Glutamatergic neuron (in vitro differentiated cells): ENCODE measurements at places on chromosomes 2 and 18. TPM values are rescaled to one million over a fixed set of nuclear protein-coding genes. Genes with fewer than 3 reads are reported as not detected.

DNA sequence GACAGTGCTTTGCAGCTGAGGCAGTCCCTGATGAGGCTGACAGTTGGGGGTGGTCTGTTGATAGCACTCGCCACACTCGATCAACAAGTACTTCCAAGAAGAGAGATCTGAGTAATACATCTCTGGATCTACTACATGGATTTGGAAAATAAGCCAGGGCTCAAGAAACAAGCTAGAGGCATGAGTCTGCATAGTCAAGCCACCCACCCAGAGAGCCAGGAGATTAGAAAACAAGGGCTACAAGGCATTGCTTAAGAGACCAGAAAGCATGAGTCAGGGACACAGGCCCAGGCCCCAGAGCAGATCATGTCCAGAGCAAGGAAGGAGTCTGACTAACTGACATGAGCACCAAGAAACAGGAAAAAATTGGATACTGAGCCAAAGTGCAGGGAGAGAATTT, 196.9 kb upstream of the CWC22 start:
- DNase-seq: no peak
- no peaks in the 10 kb centered on the region for H3K36me3 ChIP-seq
- no peak overlapping the region for H3K4me3 ChIP-seq
- no peak overlapping the region for H3K27ac ChIP-seq

- no peaks in the 10 kb centered on the region for H3K27me3 ChIP-seq
- DNase-seq: no peak
- peaks cover 5% of the 10 kb centered on the region for H3K4me1 ChIP-seq
- H3K4me3 ChIP-seq: no peak overlapping the region
- no peak overlapping the region for H3K27ac ChIP-seq
- peaks cover 7% of the 10 kb centered on the region for H3K36me3 ChIP-seq
Observed at GRCh38 chr2:229852565-229852964, 69.2 kb downstream of the TRIP12 start.

- no peaks in the 10 kb centered on the region for H3K36me3 ChIP-seq
- no peak overlapping the region for H3K4me3 ChIP-seq
- no peaks in the 10 kb centered on the region for H3K27me3 ChIP-seq
- H3K4me1 ChIP-seq: no peaks in the 10 kb centered on the region
Observed at GRCh38 chr18:60249388-60249787, 123.2 kb downstream of the MC4R start.

DNA sequence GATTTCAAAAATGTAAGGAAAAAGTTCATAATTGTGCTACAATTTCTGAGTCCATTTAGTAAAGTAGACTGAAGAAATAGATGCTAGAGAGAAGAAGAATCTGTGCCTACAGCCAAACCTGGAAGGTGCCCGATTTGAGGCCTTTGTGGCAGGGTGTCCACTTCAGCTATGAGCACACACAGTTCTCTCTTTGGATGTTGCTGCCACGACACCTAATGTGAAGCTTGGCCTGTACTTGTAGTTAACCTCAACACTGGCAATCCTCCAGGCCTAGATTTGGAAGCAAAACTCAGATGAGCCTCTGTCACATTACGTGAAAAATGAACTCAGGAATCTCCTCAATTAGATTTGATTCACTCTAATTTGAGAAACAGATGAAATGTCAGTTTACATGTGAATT, 90.1 kb upstream of the LRP1B start:
- H3K27ac ChIP-seq: no peak overlapping the region
- DNase-seq: no peak
- H3K36me3 ChIP-seq: no peaks in the 10 kb centered on the region
- peaks cover 1% of the 10 kb centered on the region for H3K4me1 ChIP-seq
- H3K4me3 ChIP-seq: no peak overlapping the region

DNA sequence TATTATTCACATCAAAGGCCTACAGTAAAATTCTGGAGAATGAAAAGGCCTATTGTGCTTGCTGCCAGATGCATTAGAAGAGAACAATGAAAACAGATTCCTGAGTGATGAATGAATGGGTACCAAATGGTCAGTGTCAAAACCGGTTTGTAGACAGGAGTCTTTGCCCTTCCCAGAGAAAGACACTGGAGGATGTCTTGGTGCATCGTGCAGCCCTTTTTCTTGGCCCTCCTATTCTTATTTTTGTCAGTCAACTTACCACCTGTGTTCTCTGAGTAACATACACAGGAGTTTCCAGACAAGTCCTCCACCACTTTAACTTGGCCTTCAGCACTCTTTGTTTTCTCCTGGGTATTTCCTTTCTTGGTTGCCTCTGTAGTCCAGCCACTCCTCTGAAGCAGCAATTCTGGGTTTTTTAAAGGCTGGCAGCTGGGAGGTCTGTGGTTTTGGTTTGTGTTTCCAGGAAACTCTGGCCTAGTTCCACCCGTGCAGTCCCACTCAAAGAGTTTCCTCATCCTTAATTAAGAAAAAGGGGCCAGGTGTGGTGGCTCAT, 29.4 kb downstream of the PSTPIP2 start:
- H3K36me3 ChIP-seq: no peaks in the 10 kb centered on the region
- no peak overlapping the region for H3K27ac ChIP-seq
- H3K4me3 ChIP-seq: no peak overlapping the region
- no peaks in the 10 kb centered on the region for H3K4me1 ChIP-seq

The ACKR3 gene
- total RNA-seq: 1.2 TPM

- no peak overlapping the region for H3K4me3 ChIP-seq
- no peaks in the 10 kb centered on the region for H3K36me3 ChIP-seq
- no peak overlapping the region for H3K27ac ChIP-seq
- H3K4me1 ChIP-seq: peaks cover 3% of the 10 kb centered on the region
Observed at GRCh38 chr2:218317835-218318234, 25.5 kb upstream of the TMBIM1 start.

The MC2R gene
- total RNA-seq: not detected

- DNase-seq: no peak
- H3K4me3 ChIP-seq: no peak overlapping the region
- no peaks in the 10 kb centered on the region for H3K4me1 ChIP-seq
- H3K27ac ChIP-seq: no peak overlapping the region
- peaks cover 2% of the 10 kb centered on the region for H3K36me3 ChIP-seq
Observed at GRCh38 chr2:85847051-85847588, 41.7 kb downstream of the ST3GAL5 start.
